ENCODE measurements at places on chromosomes 16 and 17.
A peak's percentile ranks its signal among the peaks of the same experiment; 100 is the strongest.

DNA sequence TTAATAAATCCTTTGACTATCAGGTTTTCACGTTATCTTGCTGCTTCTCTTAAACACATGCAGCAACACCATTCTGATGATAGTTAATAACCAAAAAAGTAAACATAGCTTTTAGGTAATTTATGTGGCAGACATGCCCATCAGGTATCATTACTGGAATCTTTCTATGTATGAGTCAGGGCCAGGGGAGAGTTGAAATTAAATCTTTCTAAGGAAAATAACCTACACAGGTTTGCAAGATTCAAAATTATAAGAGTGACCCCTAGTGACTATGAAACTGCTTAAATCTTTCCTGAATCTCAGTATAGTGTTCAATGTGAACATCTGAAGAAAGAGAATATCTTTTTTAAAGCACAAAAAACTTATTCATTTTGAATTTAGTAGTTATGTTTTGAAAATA, 666.6 kb downstream of the CDH11 start:
- DNase-seq = no peak

DNA sequence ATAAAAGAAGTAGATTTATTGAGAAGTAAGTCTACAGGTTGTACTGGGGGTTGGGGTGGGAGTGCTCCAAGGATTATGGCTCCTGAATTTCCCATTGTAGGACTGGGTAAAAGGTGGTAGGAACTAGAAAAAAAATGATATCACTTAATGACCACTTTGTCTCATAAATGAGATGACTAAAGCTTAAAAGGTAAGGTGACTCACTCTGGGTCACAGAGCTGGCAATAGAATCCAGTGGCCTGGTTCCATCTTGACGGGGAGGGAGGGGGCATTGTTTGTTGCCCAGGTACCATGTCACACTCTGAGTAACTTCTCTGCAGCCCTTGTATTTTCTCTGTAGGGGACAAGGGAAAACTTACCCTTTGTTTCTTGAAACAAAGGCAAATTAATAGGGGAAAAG, 126.1 kb downstream of the PITPNC1 start:
- DNase-seq = no peak

DNA sequence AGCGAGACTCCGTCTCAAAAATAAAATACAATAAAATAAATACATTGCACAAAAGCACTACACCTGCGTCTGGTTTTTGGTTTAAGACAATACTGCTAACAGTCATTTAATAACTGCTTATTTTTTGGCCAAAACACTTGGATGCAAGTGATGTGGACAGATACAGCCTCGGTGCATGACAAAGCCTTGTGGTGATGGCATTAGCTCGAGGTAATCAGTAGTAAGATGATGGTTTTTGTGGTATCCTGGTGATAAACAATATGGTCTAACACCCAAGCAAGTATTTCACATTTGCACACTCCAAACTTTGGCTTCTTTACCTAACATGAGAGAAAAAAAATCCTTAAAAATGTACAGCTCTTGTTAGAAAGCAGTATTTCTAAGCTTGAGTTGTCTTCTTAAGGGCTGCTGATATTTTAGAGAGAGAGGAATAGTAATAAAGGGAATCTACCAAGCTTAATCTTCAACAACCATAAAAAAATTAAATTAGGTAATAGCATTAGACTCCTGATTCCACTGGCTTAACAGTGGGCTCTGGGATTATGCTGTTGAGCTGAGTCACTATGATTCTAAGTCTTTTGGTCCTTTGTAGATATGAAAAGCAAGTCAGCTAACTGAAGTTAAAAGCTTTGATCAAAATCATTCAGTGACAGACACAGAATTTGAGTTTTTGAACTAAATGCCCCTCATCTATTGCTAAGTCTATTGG, 111.1 kb downstream of the VPS53 start:
- no peak for DNase-seq

DNA sequence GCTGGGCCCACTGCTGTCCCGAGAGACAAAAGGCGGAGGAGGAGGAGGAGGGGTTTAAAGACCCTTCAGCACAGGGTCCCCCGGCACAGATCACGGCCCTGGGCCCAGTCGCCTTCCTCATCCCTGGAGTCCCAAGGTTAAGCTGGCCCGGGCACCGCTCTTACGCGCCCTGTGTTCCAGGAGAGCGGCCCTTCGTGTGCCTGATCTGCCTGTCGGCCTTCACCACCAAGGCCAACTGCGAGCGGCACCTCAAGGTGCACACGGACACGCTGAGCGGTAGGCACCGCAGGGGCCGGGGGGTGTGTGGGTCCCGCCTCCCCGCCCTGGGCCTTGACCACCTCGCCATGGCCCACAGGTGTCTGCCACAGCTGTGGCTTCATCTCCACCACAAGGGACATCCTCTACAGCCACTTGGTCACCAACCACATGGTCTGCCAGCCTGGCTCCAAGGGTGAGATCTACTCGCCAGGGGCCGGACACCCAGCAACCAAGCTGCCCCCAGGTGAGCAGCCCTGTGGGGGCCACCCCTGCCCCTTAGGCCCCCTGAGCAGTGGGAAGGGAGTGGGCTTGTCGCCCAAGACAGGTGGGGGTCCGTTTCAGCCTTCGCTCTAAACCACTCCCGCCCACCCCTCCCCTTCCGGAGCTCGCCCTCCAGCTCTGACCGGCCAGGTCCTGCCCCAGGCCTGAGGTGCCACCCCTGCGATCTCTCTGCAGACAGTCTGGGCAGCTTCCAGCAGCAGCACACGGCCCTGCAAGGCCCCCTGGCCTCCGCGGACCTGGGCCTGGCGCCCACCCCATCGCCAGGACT, 37.6 kb upstream of the ZC3H18 start:
- no peak for DNase-seq

DNA sequence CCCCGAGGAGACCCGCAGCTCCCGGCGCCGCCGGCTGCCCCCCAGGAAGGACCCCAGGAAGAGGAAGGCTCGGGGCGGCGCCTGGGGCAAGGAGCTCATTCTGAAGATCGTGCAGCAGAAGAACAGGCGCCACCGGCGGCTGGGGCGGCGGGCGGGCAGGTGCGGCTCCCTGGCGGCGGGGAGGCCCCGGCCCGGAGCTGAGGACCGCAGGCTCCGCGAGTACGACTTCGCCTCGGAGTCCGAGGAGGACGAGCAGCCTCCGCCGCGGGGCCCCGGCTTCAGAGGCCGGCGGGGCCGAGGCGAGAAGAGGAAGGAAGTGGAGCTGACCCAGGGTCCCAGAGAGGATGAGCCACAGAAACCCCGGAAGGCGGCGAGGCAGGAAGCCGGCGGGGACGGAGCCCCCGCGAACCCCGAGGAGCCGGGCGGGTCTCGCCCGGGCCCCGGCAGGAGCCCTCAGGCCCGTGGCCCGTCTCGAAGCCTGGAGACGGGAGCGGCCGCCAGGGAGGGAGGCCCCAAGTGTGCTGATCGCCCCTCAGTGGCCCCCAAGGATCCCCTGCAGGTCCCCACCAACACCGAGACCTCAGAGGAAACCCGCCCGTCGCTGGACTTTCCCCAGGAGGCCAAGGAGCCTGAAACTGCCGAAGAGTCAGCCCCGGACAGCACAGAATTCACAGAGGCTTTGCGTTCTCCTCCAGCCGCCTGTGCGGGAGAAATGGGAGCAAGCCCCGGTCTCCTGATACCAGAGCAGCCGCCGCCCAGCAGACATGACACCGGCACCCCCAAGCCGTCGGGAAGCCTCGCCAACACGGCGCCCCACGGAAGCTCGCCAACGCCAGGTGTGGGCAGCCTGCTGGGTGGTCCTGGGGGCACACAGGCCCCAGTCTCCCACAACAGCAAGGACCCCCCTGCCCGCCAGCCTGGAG, 22.3 kb upstream of the ZFPM1 start:
- DNase-seq = peak; percentile 61

DNA sequence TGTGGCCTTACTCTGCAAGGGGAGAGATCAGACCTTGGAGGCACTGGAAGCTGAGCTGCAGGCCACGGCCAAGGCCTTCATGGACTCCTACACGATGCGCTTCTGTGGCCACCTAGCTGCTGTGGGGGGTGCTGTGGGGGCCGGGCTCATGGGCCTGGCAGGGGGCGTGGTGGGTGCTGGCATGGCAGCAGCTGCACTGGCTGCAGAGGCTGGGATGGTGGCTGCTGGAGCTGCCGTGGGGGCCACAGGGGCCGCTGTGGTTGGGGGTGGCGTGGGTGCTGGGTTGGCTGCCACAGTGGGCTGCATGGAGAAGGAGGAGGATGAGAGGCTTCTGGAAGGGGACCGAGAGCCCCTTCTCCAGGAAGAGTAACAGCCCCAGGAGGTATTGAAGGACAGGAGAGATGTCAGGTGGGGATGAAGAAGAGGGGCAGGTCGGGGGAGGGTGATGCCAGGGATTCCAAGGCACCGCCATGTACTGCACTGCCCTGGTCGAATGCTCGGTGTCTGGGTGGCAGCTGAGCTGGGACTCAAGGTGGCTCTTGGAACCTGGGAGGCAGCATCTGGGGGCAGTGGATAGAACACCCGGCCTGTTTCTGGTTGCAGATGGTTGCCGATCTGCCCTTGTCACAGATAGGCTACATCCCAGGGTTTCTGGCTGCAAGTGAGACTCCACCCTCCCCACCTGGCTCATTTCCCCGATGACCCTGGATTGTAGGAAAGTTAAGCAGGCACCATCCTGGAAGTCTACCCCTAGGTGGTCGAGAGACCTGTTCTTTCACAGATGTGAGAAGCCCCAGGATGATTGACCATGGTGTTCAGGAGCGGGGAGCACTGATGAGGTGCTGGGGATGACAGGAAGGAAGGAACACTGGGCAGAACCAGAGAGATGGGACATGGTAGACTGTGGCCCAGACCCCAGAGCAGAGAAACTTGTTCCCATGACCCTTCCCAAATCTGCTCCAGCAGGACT, 5.1 kb downstream of the RNF112 start:
- no peak for DNase-seq

GRCh38 chr16:67223992-67224391, 2.9 kb upstream of the TMEM208 start:
- DNase-seq = no peak

GRCh38 chr17:66943484-66943883, 21.0 kb upstream of the CACNG4 start:
- no peak for DNase-seq

GRCh38 chr17:17313350-17313991, 10.3 kb downstream of the NT5M start:
- DNase-seq = peak; percentile 76

DNA sequence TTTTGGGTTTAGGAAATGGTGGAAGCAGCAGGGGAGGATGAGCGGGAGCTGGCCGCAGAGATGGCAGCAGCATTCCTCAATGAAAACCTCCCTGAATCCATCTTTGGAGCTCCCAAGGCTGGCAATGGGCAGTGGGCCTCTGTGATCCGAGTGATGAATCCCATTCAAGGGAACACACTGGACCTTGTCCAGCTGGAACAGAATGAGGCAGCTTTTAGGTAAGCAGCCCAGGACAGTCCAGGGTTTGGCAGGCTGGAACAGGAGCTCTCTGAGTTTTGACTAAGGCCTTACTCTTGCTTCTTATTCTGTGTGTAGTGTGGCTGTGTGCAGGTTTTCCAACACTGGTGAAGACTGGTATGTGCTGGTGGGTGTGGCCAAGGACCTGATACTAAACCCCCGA, 41.4 kb downstream of the SF3B3 start:
- no peak for DNase-seq

- DNase-seq = no peak
Measured at GRCh38 chr16:27726621-27727261, 176.8 kb downstream of the KATNIP start.

GRCh38 chr17:42407289-42407836, 15.7 kb downstream of the CAVIN1 start:
- peak; percentile 69 for DNase-seq

GRCh38 chr16:26005336-26005735, 313.6 kb downstream of the HS3ST4 start:
- no peak for DNase-seq

DNA sequence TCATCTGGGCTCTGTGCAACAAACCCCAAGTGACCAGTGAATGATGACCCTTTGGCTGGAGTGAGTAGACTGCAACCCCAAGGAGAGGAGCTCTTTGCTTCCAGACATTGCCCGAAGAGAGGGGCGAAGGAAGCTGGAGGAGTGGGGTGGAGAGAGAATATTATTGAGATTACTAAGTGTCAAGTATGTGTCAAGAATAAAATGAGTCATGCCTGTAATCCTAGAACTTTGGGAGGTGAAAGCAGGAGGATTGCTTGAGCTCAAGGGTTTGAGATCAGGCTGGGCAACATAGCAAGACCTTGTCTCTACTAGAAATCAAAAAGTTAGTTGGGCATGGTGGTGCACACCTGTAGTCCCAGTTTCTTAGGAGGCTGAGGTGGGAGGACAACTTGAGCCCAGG, 142.0 kb upstream of the CCL2 start:
- DNase-seq = no peak

- DNase-seq = no peak
Measured at GRCh38 chr17:51373489-51374152, 113.3 kb downstream of the UTP18 start.

GRCh38 chr16:72590151-72590937, 418.4 kb upstream of the PMFBP1 start:
- no peak for DNase-seq

DNA sequence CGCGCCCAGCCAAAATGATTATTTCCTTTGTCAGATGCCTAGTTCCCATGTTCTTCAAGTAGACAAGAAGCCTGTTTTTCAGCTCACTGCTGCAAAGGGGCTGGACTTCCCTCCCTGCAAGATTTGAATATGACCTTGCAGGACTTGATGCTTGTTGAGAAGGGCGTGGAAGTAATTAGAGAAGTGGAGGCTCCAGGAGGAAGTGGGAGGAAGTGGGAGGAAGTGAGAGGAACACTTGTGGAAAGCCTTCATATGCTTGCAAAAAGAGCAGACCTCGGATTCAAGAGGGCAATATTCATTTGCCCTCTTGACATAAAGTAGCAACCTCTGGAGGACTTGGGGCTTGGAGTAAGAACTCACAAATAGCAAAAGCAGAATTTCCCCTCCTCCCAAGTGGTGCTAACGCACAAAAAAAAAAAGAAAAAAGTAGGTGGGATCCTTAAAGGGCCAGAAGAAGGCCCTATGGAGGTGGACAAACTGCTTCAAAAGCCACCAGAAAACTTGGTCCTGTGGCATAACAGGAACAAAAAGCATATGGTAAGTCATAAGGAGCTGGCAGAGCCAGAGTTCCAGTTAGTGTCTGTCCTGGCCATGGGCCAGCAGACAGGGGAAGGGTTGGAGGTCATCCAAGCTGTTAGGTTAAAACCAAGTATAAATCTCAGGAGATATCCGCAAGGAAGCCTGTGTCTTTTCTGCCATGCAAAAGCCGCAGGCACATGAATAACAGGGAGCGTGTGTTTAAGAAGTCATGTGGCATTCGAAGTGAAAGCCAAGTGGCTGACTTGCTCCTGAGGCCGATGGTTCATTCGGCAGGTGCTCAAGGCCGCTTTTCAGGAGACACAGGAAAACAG, 20.6 kb upstream of the PRKAR1A start:
- DNase-seq = no peak

- no peak for DNase-seq
Measured at GRCh38 chr17:51740531-51740930, 418.0 kb downstream of the CA10 start.

GRCh38 chr17:78242024-78242742, 10.8 kb downstream of the TMEM235 start:
- DNase-seq = no peak

- DNase-seq = no peak
Measured at GRCh38 chr16:17362946-17363345, 107.8 kb downstream of the XYLT1 start.
